NCI-H1694 treated with DMSO at 0.1 percent for 48 hours (cell line): ENCODE measurements at places on chromosomes 3 and 15.
A peak's percentile ranks its signal among the peaks of the same experiment; 100 is the strongest.

- DNase-seq, result no peak
Measured at GRCh38 chr3:106160396-106160795, 291.6 kb upstream of the CBLB start.

GRCh38 chr15:38275959-38276358 is 23.3 kb downstream of the SPRED1 start:
- DNase-seq, result no peak

- DNase-seq, result no peak
Measured at GRCh38 chr3:118636841-118637240, 397.8 kb downstream of the IGSF11 start.

GRCh38 chr3:18087988-18088387 is 337.2 kb downstream of the SATB1 start:
- DNase-seq, result no peak

- no peak for DNase-seq
Measured at GRCh38 chr3:119481079-119481478, 12.3 kb downstream of the POGLUT1 start.

DNA sequence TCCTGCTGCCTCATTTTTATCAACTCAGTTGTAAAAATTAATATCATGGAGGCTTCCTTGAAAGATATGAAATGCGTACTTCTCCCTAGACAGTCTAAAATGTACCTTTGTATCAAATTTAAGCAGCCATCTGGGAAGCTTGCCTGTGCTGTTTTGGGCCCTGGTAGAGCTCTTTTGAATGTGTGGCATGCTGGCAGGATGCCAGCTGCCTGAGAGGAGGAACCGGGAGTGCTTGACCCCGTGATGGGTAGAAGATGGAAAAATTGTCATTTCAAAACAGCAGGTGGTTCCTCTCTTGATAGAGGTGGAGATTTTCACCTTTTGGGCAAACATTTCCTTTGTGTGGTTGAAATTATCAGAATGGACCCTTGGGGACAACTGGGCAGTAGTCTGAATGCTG is 245.3 kb downstream of the RPLP1 start:
- DNase-seq, result no peak

GRCh38 chr15:100186960-100187359 is 154.8 kb downstream of the ADAMTS17 start:
- no peak for DNase-seq

DNA sequence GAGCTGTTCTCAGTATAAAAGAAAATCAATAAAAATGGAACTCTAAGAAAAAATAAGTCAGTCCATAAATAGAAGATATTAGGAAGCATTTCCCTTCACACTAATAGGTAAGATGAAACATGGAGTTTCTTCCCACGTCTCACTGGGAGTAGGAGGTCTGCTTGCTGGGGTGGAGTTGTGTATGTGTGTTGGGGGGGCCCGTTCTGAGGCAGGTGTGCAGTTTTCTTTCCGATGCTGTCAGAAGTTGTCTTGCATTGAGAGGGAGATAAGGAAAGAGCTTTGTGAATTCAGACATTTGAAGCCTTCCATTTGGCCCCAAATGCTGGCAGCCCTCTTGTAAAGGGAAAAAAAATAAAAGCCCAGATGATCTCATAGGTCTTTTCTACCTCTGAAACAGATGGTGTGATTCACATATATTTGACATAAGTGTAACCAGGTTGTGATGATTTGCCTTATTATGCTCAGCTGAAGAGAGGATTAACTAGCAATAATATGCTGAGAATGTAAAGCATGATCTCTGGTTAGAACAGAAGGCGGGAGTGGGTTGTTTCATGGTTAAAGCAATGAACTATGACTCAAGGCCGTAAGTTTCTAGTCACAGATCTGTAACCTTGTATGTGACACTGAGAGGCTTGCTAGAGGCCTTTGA is 8.8 kb downstream of the RASGRP1 start:
- DNase-seq, result peak; percentile 79

DNA sequence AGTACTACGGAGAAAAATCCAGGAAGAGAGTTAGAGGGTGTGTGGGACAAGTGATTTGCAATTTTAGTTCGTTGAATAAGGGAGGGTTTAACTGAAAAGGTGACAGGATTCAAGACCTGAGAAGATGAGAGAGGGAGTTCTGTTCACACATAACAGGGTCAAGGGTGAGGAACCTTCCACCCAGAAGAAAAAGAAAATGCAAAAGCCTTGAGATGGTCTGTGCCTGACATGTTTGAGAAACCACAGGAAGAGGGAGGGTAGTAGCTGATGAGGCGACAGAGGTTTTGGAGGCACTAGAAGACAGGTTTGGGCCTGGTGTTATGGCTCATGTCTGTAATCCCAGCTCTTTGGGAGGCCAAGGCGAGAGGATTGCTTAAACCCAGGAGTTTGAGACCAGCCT is 591 bp upstream of the SLC25A20 start:
- no peak for DNase-seq

DNA sequence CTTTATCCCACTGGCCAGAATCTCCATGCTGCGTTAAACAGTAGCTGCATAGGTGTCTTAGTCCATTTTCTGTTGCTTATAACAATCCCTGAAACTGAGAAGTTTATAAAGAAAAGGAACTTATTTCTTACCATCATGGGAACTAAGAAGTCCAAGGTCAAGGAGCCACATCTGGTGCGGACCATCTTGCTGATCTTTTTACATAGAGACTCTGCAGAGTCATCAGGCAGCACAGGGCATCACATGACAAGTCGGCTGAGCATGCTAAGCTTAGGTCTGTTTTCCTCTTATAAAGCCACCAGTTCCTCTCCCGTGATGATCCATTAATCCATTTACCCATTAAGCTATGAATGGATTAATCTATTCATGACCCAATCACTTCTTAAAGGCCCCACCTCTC is 22.4 kb upstream of the FAM174B start:
- DNase-seq, result no peak

- DNase-seq, result no peak
Measured at GRCh38 chr3:10315101-10315500, 5.8 kb downstream of the SEC13 start.

DNA sequence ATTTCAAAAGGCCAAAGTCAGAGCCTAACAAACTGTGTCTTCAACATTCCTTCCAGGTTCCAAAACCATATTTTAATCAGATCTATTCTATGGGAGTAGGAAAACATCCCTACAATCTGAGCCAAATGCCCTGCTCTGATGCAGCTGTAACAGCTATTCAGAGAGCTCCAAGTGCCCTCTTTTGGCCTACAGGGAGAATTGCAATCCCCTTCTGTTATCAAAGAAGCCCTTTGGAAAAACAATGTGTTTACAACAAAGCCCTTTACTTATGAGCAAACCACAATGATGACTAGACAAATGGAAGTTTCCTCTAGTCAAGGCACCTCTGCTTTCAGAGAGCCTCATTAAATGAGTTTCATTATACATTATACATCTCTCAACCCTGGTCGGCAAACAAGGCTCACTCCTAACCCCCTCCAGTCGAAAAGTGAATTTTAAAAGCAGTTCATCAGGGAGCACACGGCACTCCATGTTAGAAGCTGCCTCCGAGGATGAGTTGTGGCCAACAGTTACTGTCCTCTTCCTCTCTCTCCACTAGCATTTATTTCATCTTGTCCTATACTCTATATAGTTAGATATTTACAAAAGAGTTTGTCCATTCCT is 42.6 kb upstream of the TMCO5A start:
- DNase-seq, result peak; percentile 58

- no peak for DNase-seq
Measured at GRCh38 chr15:56972016-56972415, 53.6 kb downstream of the TCF12 start.

GRCh38 chr15:74179101-74179841 is 5.8 kb downstream of the ISLR start:
- no peak for DNase-seq

DNA sequence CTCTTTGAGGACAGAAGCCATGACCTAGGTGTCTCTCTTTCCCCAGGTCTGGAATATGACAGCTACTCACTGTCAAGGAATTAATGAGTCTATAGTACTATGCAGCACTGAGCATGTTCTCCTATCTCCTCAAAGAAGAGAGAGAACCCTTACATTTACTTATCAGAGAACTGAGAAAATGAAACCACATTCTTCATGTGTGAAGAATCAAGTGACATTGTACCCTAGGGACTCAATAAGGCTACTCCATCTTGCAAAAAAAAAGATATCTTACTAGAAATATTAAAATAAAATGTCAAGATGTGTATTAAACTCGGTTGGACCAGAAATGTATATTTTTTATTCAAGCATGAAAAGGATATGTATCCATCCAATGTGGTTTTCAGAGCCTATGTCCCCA is 133.2 kb upstream of the COL8A1 start:
- DNase-seq, result no peak

- DNase-seq, result no peak
Measured at GRCh38 chr3:109257269-109257668, 59.0 kb downstream of the DPPA2 start.

DNA sequence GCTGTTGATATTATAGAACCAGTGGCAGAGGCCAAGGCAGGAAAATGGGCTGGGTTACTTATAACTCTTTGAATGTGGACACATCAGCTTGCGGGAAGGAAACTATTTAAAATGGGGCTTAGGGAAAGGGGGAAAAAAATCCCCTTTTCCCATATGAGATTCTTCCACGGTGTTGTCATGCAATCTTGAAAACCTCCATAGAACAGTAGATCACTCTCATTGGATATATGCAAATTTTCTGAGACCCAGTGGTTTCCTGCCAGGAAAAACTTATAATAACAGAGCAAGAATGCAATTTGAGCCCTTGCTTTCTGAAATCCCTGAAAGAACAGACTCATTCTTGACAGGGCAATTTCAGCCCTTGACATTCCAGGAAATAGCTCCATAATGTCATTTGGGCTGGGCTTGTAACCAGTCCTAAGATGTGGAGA is 31.1 kb downstream of the TMEM212 start:
- DNase-seq, result no peak

- DNase-seq, result no peak
Measured at GRCh38 chr15:54032066-54032465, 53.8 kb downstream of the UNC13C start.

DNA sequence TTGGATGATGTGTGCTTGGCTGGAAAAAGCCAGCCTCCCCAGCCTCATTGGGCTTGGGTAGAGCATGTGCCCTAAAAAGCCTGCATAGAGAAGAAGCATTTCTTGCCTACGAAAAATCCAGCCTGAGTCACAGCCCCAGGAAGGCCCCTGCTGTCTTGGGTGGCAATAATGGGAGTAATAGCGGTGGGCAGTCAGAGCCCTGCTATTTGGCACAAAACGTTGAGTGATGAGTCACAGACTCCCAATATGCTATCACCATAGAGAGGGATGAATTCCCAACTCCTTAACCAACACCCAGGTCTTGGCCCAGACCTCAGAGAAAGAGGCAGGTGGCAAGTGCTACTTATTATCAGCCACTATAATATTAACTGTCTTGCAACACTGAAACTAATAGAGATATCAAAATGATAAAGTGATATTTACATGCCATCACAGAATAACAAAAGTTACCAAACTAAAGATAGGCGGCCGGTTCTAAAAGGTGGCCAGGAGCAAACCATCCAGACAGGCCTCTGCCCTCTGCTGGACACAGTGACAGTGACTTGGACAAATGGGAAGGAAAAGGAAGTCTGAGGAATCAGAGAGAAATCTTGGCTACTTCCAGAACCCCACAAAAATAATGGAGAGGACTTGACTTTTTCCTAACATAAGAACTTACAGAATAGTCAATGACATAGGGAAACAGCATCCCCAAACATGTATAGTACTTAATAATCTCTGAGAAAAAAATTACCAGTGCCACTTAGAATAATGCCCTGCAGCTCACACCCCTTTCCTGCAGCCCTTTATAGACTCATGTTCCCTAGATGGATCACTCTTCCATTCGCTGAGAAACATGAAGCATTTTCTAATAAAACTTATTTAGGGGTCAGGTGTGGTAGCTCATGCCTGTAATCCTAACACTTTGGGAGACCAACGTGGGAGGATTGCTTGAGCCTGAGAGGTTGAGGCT is 51.9 kb upstream of the MUC13 start:
- DNase-seq, result no peak

DNA sequence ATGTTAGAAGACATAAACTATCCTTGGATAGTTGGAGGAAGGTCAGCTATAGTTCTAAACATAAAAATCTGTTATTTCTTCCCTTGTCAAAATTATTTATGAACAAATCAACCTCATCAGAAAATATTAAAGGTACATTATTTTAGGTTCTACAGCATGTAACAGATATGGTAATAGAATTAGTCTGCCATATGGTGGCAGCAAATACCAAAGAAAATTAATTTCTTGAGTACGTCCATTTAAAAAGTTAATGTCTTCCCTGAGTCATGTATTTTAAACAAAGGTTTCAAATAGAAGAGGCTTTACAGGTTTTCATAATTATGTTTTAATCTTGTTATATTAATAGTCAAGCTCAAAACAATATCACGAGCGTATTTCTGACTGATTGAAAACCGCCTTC is 17.9 kb upstream of the ANKRD28 start:
- DNase-seq, result peak; percentile 72

GRCh38 chr15:70154718-70155347 is 57.1 kb upstream of the TLE3 start:
- DNase-seq, result no peak
